ENCODE measurements at places on chromosomes 5 and 9. TPM values are rescaled to one million over a fixed set of nuclear protein-coding genes. Genes with fewer than 3 reads are reported as not detected.

- peak; percentile 69 for DNase-seq
Measured at GRCh38 chr9:28073270-28073669, 500.0 kb upstream of the C9orf72 start.

DNA sequence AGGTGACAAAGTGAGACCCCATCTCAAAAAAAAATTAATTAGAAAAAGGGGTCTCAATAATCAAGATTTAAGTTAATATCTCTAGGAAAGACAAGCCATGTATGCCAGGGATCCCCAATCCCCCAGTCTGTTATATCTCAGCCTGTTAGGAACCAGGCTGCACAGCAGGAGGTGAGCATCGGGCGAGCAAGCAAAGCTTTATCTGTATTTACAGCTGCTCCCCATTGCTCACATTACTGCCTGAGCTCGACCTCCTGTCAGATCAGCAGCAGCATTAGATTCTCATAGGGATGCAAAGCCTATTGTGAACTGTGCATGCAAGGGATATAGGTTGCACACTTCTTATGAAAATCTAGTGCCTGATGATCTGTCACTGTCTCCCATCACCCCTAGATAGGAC, 116.8 kb downstream of the TARS1 start:
- DNase-seq: no peak

- no peak for DNase-seq
Measured at GRCh38 chr9:133876144-133876543, 116.0 kb downstream of the VAV2 start.

- no peak for DNase-seq
Measured at GRCh38 chr5:148454576-148454975, 70.8 kb downstream of the FBXO38 start.

DNA sequence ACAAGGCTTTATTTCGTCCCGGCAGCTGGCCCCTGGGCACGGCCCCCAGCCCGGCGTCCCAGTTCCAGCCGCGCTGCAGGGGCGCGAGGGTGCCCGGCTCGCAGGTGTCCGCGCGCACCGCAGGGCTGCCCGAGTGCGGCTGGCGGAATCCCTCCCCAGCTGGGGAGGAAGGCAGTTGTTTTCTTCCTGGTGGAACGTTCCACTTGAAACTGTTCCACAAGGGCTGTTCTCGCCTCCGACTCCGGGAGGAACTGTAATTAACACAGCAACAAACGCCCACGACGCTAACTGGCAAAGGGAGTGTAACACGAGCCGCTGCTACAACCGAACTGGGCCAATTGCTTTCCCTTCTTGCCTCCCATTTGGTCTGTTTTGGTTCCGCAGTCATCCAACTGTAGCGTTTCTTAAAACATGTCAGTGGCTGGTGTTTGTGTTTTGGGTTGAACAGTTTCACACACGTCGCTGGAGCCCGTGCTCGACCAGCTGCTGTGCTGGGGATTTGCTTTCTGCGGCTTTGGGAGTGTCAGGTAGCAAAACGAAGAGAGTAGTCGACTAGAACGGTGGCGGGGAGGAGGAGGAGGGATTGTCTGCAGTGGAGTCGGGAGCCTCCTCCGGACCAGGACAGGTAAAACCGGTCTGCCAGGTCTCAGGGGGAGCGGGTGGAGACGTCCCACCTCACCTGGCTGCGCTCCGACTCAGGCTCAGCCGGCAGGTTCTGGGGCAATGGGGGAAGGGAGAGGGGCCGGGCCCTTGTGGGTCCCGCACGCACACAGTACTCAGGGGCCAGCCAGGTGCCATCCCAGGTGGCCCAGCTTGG, 131.6 kb upstream of the NIPBL start:
- peak; percentile 85 for DNase-seq

Gene SPATA31A3
- not detected for polyA plus RNA-seq

Gene ARSI
- polyA plus RNA-seq: 2.6 TPM

DNA sequence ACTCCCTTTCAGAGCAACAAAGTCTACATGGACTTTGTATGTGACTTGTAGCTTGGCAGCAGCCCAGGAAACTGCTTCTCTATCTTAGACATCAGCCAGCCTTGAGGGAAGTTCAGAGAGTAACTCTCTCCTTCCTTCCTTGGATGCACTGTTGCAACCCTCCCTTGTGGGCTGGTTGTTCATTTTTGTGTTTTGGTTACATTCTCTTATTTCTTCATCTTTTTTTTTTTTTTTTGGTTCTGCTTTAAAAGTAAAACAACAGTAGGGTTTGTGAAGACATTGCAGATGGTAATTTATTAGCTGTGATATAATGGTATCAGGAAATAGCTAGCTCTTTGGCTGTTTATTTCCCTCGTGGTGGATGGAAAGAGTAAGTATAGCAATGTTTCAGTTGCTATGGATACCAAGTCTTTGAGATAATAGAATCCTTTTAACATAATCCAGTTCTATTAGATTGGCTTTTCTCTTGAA, 97.9 kb upstream of the MAMDC2 start:
- DNase-seq: peak; percentile 31

GRCh38 chr5:137280656-137281055, 218.5 kb downstream of the SPOCK1 start:
- no peak for DNase-seq

GRCh38 chr5:105789246-105789645, 1881.5 kb downstream of the EFNA5 start:
- no peak for DNase-seq

DNA sequence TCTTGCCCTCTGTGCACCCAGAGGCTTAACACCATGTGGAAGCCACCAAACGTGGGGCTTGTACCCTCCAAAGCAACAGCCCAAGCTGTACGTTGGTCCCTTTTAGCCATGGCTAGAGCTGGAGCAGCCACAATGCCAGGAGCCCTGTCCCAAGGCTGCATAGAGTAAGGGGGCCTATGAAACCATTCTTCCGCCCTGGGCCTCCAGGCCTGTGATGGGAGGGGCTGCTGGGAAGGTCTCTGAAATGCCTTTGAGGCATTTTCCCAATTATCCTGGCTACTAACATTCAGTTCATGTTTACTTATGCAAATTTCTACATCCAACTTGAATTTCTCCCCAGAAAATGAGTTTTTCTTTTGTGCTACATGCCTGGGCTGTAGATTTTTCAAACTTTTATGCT, 33.8 kb downstream of the CHSY3 start:
- no peak for DNase-seq

GRCh38 chr5:61969347-61969746, 336.7 kb upstream of the KIF2A start:
- no peak for DNase-seq

DNA sequence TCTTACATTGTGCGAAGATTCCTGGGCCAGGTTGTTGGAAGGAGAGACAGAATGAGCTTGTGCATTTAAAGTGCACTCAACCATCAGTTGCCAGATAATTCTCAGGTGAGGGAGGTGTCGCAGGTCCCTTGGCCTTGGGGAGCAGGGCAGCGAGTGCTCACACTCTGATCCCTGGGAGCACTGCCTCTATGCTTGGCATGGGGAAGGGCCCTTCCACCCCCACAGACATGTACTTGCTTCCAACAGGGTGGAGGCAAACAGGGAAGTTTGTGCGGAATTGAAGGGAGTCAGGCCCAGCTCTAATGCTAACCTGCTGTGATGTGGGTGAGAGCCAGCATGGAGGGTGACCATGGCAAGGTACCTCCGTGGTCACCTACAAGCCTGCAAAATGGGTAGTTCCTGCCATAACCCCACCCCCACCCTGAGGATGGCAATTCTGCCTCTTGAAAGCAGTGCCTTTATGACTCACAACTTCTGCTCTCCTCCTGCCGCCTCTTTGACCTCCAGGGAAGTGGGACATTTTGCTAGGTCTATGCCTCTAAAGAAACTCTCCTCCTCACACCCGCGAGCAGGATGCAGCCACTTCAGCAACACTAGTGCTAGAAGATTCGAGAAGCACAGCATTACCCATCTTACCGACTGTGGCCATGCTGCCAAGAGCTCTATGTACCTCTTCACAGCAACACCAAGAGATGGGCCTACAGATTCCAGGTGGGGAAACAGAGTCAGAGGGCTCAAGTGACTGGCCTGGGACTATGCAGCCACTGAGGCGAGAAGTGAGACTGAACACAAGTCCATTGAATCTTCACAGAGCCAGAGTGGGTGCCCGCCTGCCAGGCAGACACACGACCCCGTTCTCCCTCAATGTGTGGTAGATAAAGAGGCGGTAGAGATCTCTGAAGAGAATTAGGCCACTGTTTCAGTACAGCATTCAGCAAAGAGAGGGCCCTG, 22.1 kb upstream of the SLC25A51 start:
- DNase-seq: no peak

Gene GALNT12
- 9.2 TPM for polyA plus RNA-seq

Gene OR1Q1
- polyA plus RNA-seq: not detected

Gene C8G
- 0.42 TPM for polyA plus RNA-seq

DNA sequence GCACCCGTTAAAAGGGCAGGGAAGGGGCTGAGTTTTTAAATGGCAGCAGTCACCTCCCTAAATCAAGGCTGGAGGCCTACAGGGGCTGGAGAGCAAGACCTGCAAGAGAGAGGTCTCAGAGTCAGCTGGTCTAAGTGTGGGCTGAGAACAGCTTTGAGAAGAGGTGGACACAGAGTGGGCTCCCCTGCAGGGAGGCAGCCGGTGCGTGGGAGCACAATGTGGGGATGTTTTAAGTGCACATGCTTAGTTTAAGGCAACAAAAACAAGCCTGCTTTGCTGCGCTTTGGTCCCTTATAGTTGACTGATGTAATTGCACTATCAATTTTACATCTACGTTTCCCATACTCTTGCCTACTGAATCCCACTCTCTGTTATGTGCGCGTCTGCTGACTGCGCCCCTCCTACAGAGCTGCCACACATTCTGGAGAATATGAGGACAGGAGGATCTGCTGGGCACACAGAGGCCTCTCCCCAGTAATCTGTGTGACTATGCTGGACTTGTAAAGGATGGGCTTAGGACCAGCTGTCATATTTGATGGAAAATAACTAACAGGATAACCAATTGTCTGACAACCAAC, 62.0 kb upstream of the ICE1 start:
- no peak for DNase-seq

Gene NEUROG1
- polyA plus RNA-seq: not detected

- DNase-seq: no peak
Measured at GRCh38 chr5:113748403-113748802, 234.9 kb downstream of the YTHDC2 start.

Gene ADAMTS19
- polyA plus RNA-seq: 6.8 TPM

GRCh38 chr9:125931211-125931610, 184.0 kb downstream of the PBX3 start:
- no peak for DNase-seq

Gene ADRB2
- 0.27 TPM for polyA plus RNA-seq

GRCh38 chr5:56465769-56466135, 232.6 kb upstream of the ANKRD55 start:
- DNase-seq: no peak

DNA sequence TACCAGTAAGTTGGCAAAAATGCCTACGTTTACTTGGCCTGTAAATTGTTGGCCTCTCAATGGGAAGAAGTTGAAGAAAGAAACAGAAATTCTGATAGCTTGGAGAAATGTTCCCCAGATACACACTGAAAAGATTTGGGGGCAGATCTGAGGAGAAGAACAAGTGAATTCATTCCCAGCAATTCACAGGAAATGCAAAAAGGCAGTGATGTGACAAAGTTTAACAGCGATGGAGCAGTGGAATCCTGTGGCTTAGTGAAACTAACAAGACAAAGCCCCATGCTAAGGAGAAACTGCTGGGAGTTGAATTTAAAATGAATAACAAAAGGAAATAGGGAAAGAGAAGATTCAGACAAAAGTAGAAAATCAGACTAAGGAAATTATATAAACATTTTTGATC, 213.2 kb upstream of the EDIL3 start:
- DNase-seq: no peak

GRCh38 chr9:133968966-133969617, 23.0 kb downstream of the VAV2 start:
- DNase-seq: no peak

Gene IFNB1
- not detected for polyA plus RNA-seq

- no peak for DNase-seq
Measured at GRCh38 chr5:102737161-102737560, 17.9 kb upstream of the PAM start.

Gene CTNND2
- 2.8 TPM for polyA plus RNA-seq

DNA sequence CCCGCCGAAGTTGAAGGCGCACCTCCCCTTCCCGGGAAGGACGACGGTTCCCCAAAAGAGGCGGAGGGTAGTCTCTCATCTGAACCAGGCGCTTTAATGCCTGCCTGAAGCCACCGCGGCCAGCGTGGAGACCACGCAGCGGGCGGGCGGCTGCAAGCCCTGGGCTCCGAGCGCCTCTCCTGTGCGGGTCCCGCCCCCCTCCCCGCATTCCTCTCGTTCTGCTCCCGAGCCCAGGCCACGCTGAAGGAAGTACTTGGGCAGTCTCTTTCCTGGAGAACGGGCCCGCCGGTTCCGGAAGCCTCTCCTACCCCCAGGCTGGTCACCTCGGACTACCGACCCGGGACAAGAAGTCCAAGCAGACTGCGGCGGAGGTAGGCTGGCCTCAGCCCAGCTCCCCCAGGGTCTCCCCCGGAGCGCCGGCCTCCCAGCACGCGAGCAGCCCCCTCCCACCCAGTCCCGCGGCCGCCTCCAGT, 571 bp downstream of the PPIC start:
- DNase-seq: peak; percentile 31

DNA sequence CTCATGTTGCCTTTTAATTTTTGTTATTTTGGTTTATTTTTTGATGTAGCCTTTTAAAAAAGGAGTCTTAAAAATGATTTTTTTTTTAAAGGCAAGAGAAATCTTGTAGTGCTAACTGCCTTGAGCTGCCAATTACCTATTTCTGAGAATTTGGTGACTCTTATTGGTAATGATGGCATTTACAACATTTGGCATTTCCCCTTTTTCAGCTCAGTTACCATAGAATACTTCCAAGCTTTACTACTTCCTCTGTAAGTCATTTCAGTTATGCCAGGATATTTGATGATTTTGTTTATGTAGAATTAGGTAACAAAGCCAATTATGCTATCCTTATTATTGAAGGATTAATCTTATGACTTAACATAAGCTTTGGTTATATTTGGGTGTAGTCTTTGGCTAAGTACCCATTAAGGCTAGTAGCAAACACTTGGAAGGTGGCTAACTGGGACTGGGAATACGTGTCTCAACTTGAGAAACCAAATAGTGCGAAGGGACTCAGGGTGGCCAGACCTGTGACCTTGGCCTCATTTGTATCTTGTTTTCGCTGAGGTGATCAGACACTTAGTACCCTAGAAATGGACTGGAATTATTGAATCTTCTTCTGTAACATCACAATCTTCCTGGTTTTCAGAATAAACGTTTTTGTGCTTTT, 27.7 kb downstream of the CDC37L1 start:
- DNase-seq: no peak

Gene IGIP
- 8.0 TPM for polyA plus RNA-seq

Gene PCDHB12
- 4.6 TPM for polyA plus RNA-seq

Gene IRX2
- polyA plus RNA-seq: 23.7 TPM

- DNase-seq: no peak
Measured at GRCh38 chr5:137609127-137609526, 110.0 kb upstream of the SPOCK1 start.

GRCh38 chr5:83654427-83654994, 66.1 kb downstream of the HAPLN1 start:
- DNase-seq: no peak

GRCh38 chr5:97628807-97629206, 445.8 kb upstream of the RIOK2 start:
- DNase-seq: no peak

Gene CCL27
- 1.1 TPM for polyA plus RNA-seq

DNA sequence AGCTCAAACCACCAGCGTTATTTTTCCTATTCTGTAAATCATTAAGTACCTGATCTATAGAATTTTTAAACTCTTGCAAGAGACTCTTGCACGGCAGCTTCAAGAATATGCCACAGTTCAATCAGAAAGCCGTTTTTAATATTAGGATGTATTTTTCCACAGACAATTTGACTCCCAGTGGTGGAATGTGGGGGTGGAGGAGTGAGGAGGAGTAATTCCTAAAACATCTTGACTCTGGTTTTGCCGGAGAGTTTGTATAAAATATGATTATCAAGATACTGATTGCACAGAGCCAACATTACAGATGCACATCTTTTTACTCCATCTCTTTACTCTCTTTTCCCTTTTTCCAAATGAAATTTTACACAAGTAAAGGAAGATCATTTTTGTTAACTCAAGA, 288.3 kb downstream of the ENC1 start:
- DNase-seq: no peak
